ENCODE measurements at places on chromosomes 7 and 10.

GRCh38 chr7:81284576-81284975, 365.7 kb upstream of the SEMA3C start:
- DNase-seq: no peak

DNA sequence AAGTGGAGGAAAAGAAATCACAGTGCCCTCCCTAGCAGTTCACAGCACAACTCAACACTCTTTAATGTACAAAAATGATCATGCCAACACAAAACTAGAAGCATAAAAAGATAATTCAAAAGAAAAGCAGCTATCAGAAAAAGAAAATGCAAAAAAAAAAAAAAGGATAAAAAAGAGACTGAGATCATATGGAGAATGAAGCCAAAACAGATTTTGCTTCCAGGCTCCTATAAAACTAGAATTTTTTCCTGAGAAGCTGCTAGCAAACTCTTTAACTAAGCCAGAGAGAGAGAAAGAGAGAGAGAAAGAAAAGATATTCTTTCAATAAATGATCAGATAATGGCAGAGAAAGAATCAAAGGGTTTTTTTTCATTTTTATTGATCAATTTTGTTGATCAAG, 288.0 kb upstream of the ANKRD30A start:
- no peak for DNase-seq

GRCh38 chr7:101237206-101238067, at the start of gene CLDN15:
Gene CLDN15, minus strand, starts transcription at chr7:101237802. Its CDS starts 221 bp downstream, at chr7:101237581.
- no peak for DNase-seq

DNA sequence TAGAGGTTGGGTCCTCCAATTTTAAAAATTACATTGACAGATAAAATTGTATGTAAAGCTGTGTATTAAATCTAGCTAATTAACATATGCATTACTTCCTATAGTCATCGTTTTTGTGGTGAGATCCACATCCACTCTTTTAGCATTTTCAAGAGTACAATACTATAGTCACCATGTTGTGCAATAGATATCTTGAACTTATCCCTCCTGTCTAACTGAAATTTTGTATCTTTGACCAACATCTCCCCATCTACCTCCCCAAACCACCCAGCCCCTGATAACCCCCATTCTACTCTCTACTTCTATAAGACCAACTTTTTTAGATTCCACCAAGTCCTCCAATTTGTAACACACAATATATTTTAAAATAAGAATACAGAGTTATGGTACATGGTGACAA, 208.0 kb downstream of the RELN start:
- DNase-seq: no peak

DNA sequence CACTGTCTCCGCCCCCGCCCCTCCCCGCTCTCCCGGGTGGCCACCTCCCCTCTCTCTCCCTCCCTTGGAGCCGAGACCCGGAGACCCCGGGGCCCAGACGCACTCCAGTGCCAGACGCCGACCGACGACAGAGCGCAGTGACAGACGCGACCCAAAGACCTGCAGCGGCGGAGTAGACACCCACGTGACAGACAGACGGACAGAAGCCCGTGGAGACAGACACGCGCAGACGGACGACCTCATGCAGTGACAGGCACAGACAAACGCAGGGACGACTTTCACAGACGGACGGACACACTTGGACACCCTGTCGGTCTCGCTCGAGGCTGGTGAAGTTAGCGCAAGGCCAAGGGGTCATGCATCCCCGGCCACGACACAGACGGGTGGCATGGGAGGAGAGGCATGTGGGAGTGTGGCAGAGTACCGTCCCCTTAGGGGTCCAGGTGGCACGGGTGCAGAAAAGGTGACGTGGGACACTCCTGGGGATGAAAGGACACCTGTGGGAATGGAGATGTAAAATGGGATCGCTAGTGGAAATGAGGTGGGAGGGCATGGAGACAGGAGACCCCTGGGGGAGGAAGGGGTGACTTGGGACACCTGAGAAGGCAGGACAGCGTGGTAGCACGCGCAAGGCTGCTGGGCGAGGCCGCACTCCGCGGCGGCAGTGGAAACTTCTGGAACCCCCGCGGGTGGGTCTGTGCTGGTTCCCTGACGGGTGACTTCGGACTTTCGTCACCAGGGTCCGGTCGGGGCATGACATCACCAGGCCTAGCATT, 456 bp upstream of the ACHE start:
- no peak for DNase-seq

- no peak for DNase-seq
Observed at GRCh38 chr7:142886866-142887265, 1.3 kb upstream of the TRPV6 start.

DNA sequence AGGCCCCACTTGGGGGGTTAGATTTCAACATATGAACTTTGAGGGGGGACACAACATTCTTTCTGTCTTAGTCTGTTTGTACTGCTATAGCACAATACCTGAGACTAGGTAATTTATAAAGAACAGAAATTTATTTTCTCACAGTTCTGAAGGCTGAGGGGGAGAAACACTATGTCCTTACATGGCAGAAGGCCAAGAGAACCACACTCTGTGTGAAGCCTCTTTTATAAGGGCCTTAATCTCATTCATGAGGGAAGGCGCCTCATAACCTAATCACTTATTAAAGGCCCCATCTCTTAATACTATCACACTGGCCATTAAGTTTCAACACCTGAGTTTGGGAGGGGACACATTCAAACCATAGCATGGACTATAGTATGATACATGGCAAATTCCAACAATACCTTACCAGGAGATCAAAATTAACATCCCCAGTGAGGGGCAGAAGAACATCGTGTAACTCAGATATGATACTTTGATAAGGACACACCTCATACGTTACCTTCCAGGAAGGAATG, 9.3 kb upstream of the PDLIM1 start:
- no peak for DNase-seq
